NCI-H2029 (cell line): ENCODE measurements at places on chromosomes 16 and 17.

GRCh38 chr17:50260501-50260911, 13.8 kb upstream of the TMEM92 start:
- DNase-seq = no peak

- peak; percentile 82 for DNase-seq
These were observed 224.0 kb upstream of the TNRC6C start for GRCh38 chr17:77734371-77735080.

DNA sequence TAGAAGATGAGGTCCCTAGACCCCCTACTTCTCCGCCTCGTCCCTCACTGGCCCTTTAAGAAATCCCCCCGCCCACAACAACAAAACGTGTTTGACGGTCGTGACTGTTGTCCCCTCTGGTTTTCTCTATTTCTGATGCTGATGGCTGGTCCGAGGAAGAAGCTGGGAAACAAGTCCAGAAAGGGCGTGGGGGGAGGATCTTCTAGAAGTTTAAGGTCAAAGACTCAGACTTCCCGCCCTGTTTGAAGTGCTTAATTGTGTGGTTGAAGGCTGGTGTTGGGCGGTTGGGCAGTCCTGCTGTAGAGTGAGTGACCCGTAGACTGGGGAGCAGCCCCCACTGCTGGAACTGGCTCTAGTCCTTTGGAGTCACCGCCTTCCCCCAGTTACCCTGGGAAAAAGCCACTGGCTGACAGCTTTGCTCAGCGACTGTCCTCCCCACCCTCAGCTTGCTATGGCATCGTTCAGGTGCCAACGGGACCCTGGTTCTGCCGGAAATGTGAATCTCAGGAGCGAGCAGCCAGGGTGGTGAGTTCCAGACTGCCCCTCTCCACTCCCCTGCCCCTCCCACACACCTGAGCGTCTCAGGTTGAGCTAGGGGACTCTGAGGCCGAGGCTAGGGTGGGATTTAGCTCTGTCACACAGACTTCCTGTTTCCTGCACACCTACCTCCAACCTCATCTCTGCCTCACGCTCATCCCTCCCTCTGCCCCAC, 1.6 kb downstream of the MLLT6 start:
- DNase-seq = no peak

DNA sequence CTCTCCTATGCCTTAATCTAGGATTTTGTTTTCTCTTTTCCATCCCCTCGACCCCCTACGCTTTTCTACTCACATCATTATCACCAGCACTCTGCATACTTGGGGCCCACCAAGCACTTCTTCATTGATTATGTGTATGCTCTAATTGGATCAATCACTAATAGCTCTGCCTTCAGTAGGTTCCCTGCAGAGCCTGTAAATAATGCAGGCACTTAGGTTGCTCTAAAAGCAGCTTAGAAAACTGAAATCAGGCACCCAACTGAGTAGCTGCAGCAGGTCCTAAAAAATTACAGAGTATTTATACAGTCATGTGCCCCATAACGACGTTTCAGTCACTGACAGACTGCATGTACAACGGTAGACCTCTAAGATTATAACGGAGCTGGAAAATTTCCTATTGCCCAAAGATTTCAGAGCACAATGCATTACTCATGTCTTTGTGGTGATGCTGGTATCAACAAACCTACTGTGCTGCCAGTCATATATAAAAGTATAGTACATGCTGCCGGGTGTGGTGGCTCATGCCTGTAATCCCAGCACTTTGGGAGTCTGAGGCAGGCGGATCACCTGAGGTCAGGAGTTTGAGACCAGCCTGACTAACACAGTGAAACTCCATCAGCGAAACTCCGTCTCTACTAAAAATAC, 280.4 kb downstream of the HS3ST3B1 start:
- no peak for DNase-seq

- DNase-seq = no peak
These were observed 6.9 kb downstream of the USP6 start for GRCh38 chr17:5122586-5123342.
